Thoracic aorta (tissue), 2 donors: ENCODE measurements at places on chromosomes 12 and 14.

DNA sequence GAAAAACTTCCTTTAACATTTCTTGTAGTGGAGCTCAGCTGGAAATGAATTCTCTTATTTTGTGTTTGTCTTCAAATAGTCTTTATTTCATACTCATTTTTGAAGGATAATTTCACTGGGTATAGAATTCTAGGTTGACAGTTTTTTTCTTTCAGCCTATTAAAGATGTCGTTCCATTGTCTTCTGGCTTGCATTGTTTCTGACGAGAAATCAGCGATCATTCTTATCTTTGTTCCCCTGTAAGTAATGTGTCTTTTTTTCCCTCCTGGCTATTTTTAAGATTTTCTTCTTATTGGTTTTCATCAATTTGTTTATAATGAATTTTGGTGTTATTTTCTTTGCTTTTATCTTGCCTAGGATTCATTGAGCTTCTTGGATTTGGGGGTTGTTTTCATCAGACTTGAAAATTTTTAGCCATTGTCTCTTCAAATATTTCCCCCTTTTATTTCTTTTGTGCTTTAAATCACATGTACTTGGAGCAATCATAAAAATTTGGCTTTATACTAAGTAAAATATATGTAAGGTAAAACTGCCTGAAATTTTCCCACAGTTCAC lies 89.4 kb downstream of the UNC79 start:
- no peak for DNase-seq

DNA sequence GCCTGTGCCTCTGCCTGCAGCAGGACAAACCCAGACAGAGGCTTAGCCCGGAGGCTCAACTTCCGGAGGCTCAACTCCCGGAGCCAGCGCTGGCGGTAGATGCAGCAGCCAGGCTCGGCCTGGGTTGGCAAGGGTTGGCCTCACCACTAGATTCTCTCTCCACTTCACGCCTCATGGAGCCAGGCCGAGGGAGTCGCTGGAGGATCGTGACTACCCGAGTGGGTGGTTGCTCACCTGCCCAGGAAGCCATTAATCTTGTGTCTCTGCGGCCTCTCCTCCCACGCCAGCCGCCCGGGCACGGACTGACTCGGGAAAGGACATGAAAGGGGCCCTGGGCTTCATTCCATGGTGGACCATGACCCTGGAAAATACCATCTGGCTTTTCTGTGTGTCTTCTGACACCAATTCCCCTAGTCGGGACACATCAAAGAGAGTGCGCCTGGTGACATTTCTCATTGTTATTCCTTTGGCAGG lies 20.8 kb downstream of the ESRRB start:
- DNase-seq, result no peak

DNA sequence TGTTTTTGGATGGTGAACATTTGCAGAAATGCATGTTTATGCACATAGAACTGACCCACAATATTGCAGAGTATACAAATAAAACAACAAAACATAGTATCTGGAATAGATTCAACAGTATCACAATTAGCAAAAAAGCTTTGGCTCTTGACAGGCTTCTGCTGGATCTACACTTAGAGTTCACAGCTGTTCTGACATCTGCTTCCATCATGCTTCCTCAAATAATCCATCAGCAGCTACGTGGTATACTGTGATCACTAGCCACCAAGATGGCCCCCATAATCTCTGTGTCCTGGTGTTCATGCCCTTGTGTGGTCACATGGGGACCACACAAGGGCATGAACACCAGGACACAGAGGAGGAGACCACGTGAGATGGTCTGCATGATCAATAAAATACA lies 166.6 kb upstream of the CCDC198 start:
- DNase-seq, result no peak

DNA sequence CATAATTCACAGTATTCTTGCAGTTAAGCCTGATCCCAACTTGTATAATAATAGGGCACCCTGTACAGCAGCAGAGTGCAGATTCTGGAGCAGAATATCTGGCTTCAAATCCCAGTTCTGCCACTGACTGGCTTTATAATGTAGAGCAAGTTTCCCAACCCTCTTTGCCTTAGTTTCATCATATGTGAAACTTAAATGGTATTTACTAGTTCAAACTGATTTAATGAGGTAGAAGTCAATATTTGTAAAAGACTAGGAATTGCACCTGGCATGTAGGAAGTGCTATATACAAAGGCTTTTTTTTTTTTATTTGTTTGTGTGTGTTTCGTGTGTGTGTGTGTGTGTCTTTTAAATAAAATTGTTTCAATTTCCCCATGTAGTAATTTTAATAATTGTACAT lies 125.9 kb downstream of the CCER1 start:
- DNase-seq, result no peak

DNA sequence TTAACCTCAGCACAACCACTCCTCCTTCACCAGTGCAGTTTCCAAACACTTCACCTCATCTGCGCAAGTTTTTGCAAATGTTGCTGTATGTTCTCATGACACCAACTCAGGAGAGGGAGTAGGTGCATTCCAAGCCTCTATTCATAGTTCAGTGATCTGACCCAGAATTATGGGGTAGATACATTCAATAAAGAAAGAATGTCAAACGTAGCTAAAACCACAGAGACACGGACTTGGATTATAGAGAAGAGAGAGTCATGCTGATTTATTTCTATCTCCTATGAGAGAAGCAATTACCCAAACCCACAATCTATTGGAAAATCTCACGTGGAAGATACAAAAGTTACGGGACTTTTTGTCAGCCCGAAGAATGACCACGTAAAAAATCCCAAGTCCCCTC lies 1006.0 kb upstream of the TMEM132C start:
- no peak for DNase-seq

DNA sequence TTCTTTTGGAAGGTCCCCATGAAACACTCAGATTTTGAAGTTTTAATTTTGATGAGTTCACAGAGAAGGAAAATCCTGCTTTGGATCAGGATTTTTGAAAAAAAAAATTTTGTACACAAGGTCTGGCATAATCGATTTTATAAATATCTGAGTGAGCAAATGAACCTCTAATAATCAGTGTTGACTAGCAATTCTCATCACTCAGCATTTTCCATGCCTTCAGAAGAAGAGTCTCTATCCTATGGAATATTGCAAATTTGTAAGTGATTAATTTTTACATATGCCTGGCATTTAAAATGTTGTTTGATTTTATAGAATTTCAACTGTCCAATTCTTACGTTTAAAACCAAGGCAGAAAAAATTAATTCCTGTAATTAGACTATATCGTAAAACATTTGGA lies 30.5 kb upstream of the REP15 start:
- DNase-seq, result no peak

GRCh38 chr14:38866461-38866860 lies 236.6 kb downstream of the SEC23A start:
- no peak for DNase-seq

DNA sequence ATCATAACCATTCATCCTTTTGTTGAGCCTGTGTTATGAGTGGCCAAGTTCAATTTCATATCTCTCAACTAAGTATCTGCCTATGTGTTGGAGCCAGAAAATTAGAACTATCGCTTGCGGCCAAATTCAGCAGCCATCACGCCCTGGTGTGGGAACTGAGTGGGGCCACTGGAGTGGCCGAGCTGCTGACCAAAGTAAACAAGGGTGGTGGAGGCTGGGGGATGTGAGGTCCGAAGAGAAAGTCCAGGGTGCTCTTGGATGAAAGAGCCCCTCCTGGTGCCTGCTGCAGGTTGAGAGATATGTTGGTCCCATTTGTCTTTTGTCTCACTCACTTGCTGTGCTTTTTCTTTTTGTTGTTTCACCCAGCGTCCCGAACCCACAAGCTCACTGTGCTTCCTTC lies 14.9 kb downstream of the ADGRD1 start:
- no peak for DNase-seq
